A549 treated with ZK216348 at 1 μM for 4 hours (cell line): ENCODE measurements at places on chromosomes 4 and X. TPM values are rescaled to one million over a fixed set of nuclear protein-coding genes. Genes with fewer than 3 reads are reported as not detected.

Gene SSX2B
- not detected in 5 replicates for total RNA-seq

Gene DHRSX
- 42.1 to 46.7 TPM (median 44.8 TPM) in 5 replicates for total RNA-seq

Gene GSX2
- total RNA-seq, result not detected in 5 replicates

Gene GYG2
- 3.7 to 4.8 TPM (median 4.0 TPM) in 5 replicates for total RNA-seq

Gene COL4A6
- total RNA-seq, result 13.2 to 17.1 TPM (median 15.8 TPM) in 5 replicates

Gene HPGD
- 62.1 to 80.8 TPM (median 68.2 TPM) in 5 replicates for total RNA-seq

Gene VSIG1
- 0.33 to 0.59 TPM (median 0.47 TPM) in 5 replicates for total RNA-seq

Gene LANCL3
- total RNA-seq, result not detected in 5 replicates

Gene PRRG1
- 3.9 to 8.4 TPM (median 7.5 TPM) in 5 replicates for total RNA-seq

Gene CENPVL2
- total RNA-seq, result not detected in 5 replicates
